Cerebellar nuclear complex (tissue), 1 donor: ENCODE measurements at places on chromosomes 3 and 15.

- DNase-seq, result no peak
Observed at GRCh38 chr3:67154429-67154828, 156.3 kb downstream of the KBTBD8 start.

- DNase-seq, result no peak
Observed at GRCh38 chr3:187120326-187120725, 19.0 kb downstream of the RPL39L start.

DNA sequence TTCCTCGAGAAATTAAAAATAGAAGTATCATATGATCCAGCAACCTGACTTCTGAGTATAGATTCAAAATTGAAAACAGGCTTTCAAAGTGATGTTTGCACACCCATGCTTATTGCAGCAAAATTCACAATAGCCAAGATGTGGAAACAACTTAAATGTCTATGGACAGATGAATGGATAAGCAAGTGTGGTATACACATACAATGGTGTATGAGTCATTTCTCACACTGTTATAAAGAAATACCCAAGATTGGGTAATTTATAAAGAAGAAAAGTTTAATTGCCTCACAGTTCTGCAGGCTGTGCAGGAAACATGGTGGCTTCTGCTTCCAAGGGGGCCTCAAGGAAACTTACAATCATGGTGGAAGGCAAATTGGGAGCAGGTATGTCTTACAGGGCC lies 100.8 kb downstream of the KLF13 start:
- DNase-seq, result no peak

- DNase-seq, result no peak
Observed at GRCh38 chr3:27669591-27669990, 52.5 kb downstream of the EOMES start.

GRCh38 chr15:89978914-89979313 lies 22.2 kb upstream of the ZNF710 start:
- no peak for DNase-seq
